Aorta (tissue), 5 donors: ENCODE measurements at places on chromosomes 3 and 15.

DNA sequence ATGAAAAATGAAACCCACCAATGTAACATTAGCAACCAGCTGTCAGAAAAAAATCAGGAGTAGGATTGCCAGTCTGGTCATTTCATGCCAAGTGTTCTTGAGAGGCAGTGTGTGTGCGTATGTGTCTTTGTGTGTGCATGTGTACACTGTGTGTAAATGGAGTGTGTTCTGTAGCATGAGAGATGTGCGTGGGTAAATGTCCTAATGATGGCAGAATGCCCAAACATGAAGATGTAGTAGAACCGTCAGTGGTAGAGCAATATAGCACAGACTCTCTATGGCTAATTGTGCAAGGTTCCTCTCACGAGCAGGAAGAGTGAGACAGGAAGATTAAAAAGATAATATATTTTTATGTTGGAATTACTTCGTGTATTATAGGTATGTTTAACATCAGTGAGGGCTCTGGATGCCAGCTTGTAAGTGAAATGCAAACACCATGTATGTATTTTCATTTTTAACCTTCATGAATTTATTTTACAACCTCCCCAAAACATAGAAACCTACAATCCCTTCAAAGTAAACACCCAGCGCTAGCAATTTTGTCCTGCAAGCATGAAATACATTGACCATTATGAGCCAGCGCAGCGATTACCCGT is 1038.7 kb downstream of the IGSF11 start:
- DNase-seq: no peak

- DNase-seq: no peak
Observed at GRCh38 chr15:73346735-73347312, 21.9 kb downstream of the HCN4 start.

GRCh38 chr3:146416366-146416765 is 53.0 kb downstream of the PLSCR2 start:
- DNase-seq: no peak

GRCh38 chr3:42520336-42520735 is 17.9 kb downstream of the VIPR1 start:
- DNase-seq: no peak

GRCh38 chr3:58177747-58178527 is 32.8 kb downstream of the DNASE1L3 start:
- peak; percentile 99 for DNase-seq
